ENCODE measurements at places on chromosomes 1 and 21.
A peak's percentile ranks its signal among the peaks of the same experiment; 100 is the strongest.

DNA sequence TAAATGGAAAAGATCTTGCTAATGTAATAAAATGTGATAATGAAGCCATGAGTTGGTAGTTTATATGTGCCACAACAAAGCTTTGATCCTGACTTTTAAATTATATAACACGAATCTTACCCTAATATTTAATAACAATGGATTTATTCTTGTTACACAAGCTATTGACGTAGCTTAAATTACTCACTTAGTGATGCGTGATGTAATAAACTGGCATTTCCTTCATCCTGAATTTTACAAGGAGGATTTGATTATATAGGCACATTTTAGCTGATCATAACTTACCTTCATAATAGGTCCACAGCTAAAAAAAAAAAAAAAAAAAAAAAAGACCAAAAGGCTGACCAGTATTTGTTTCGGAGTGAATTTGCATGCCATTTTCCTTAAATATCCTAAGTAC is 76.2 kb upstream of the IVNS1ABP start:
- DNase-seq, result no peak

- DNase-seq, result no peak
Measured at GRCh38 chr1:58762806-58763205, 21.0 kb downstream of the JUN start.

- DNase-seq, result no peak
Measured at GRCh38 chr1:53511323-53511932, 52.2 kb downstream of the DMRTB1 start.

- DNase-seq, result peak; percentile 88
Measured at GRCh38 chr1:6026095-6026809, 19.4 kb upstream of the KCNAB2 start.

- DNase-seq, result no peak
Measured at GRCh38 chr1:197788741-197789739, 13.8 kb upstream of the DENND1B start.

DNA sequence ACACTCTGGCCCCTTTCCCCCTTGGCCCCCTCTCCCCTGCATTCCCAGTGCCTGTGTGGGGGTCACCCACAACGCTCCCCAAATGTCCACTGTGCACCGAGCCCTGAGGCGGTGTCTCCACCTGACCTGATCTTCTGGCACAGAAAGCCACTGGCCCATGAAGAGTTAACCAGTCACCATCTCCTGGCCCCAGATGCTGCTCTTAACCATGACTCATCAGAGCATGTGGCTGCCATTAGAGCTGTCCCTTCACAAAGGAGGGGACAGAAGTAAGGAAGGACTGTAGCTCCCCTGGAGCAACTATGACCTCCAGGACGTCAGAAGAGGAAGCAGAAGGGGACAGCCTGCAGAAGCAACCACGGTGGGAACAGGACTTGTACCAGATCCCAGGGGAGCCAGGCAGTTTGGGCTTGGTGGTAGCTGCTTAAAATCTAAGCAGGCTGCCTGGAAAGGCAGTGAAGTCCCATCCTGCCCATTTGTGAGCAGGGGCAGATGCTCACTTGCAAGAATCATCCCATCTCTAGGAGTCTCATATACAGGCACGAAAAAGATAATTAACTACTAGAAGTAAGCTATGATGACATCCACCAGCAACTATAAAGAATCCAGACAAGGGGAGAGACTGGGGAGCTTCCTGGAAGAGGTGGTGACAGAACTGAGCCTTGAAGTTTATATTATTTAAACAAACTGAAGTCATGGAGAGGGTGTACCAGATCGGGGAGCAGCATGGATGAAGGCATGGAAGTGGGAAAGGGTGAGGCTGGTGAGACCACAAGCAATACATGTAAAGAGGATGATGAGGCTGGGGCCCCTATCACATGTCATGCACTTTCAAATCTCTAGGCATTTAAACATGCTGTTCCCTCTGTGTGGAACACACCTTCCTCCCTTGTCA is 1.1 kb upstream of the TTC39A start:
- no peak for DNase-seq

GRCh38 chr1:219478811-219479210 is 134.1 kb downstream of the ZC3H11B start:
- DNase-seq, result no peak

GRCh38 chr1:110636149-110636935 is 30.2 kb upstream of the KCNA2 start:
- DNase-seq, result no peak

- DNase-seq, result no peak
Measured at GRCh38 chr1:24329797-24330543, 10.8 kb downstream of the GRHL3 start.

GRCh38 chr1:5720484-5720883 is 271.7 kb downstream of the NPHP4 start:
- DNase-seq, result no peak

GRCh38 chr21:36489776-36490165 is 9.8 kb upstream of the CLDN14 start:
- no peak for DNase-seq

GRCh38 chr21:40186045-40186444 is 318.8 kb downstream of the PCP4 start:
- no peak for DNase-seq

- DNase-seq, result no peak
Measured at GRCh38 chr1:16172964-16173446, 17.1 kb upstream of the EPHA2 start.

DNA sequence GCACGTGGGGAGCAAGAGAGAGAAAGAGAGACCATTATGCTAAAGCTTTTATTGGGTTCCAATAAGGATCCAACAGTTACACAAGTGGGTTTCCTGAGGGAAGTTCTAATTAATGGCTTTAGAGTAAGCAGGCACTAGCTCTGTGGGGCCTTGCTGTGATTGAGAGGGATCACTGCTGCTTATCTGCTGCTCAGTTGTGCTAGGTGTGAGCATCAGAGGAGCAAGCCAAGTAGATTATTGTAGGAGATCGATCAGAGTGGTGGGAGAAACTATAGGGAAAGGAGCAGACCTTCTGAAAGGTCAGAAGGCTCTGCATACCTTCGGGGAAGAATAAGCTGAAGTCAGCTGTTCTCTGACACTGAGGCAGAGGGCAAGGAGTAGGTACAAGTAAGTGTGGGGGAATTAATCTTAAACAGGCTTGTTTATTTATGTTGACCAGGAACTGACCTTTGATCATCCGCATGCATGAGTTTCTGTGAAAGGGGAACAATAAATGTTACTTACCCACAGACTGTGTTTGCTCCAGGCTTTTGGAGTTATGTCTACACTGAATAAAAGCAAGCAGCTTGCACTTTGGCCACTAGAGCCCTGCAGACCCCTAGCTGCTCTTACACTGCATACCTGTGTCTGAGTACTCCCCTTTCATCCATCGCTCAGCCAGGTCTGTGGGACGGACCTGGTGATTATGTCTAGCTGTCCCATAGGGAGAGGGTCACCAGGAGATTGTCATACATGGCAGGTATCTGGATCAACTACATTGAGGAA is 89.7 kb downstream of the TNNI3K start:
- DNase-seq, result no peak

GRCh38 chr1:149845416-149845815 is 54.0 kb upstream of the BOLA1 start:
- no peak for DNase-seq

- no peak for DNase-seq
Measured at GRCh38 chr21:38273745-38274542, 17.2 kb downstream of the KCNJ15 start.

GRCh38 chr1:235240960-235241359 is 79.9 kb upstream of the RBM34 start:
- no peak for DNase-seq

DNA sequence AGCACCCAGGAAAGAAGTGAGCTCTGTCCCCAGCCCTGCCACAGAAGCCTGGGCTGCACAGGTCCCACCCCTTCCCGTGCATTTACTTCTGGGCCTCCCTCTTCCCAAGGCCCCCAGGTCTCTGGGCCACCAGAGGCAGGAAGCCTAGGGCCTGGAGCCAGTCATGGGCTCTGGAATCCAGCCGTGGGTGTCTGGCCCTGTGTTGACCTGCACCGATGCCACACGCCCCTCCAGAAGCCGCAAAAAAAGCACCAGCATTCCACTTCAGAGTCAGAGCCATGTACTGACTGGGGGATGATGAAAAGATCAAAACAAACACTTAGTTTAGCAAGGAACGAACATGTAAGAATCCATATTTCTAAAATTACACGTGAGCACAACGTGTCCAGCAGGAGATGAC is 141.7 kb downstream of the NPHP4 start:
- DNase-seq, result no peak
